ENCODE measurements at places on chromosomes 7 and 10. TPM values are rescaled to one million over a fixed set of nuclear protein-coding genes. Genes with fewer than 3 reads are reported as not detected.

DNA sequence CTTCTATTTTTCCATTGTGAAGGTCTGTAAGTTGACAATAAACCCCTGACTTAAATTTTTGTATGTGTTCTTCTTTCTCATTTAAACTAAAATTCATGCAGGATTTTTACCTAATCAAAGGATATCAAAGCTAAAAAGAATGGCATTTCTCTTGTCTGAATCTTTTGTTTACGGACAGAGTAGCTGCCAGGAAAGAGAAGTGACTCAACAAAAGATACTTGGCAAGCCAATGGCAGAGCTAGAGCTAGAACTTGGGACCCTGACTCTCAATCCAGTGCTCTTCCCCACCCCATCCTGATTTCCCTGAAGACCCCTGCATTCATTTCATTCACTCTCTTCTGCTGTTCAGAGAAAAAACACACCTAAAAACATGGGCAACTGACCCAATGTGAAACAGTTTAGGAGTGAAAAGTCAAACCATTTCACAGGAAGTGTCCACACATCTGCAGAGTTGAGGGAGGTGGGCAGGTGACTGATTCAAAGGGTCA lies 40.2 kb upstream of the PDLIM1 start:
- H3K27ac ChIP-seq: peak overlapping the region; percentile 91
- no peak for DNase-seq
- no peaks in the 10 kb centered on the region for H3K27me3 ChIP-seq
- H3K36me3 ChIP-seq: peaks cover 74% of the 10 kb centered on the region
- peaks cover 88% of the 10 kb centered on the region for H3K4me1 ChIP-seq

DNA sequence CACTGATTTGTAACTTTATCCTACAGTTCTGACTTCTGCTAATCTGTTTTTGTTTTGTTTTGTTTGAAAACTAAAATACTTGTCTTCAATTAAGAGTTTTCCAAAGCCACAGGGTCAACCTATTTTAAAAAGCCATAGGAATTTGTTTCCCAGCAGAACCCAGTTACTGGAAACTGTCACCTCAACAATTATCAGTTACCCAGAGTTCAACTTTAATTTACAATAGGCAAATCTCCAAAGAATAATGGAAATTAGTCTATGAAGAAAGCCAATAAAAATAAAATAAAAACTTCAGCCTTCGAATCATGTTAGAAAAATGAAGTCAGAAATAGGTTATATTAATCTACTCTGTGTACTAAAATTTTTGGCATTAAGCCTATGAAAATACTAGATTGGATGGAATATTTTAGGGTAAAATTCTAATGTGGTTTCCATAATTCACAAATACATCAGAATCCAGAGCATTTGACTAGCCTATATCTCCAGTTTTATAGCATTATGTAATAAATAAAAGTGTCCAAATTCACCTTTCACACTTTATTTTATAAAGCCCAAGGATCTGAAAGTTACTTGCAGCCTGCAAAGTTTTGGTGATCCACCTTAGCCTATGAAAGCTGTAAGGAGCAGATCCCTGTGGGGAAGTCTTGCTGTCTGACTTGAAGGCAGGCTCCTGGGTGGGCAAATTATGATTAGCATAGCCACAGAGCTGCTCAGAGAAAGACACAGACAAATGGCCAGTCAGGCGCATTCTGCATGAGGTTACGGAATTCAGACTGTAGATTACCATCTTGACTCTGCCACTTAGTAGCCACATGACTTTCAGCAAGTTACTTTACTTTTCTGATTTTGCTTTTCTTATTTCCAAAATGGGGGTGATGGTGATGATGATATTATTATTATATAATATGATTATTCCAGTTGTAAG lies 250.0 kb upstream of the HGF start:
- no peaks in the 10 kb centered on the region for H3K36me3 ChIP-seq
- no peak for DNase-seq
- H3K27ac ChIP-seq: no peak overlapping the region
- no peaks in the 10 kb centered on the region for H3K27me3 ChIP-seq
- H3K4me1 ChIP-seq: peaks cover 3% of the 10 kb centered on the region

DNA sequence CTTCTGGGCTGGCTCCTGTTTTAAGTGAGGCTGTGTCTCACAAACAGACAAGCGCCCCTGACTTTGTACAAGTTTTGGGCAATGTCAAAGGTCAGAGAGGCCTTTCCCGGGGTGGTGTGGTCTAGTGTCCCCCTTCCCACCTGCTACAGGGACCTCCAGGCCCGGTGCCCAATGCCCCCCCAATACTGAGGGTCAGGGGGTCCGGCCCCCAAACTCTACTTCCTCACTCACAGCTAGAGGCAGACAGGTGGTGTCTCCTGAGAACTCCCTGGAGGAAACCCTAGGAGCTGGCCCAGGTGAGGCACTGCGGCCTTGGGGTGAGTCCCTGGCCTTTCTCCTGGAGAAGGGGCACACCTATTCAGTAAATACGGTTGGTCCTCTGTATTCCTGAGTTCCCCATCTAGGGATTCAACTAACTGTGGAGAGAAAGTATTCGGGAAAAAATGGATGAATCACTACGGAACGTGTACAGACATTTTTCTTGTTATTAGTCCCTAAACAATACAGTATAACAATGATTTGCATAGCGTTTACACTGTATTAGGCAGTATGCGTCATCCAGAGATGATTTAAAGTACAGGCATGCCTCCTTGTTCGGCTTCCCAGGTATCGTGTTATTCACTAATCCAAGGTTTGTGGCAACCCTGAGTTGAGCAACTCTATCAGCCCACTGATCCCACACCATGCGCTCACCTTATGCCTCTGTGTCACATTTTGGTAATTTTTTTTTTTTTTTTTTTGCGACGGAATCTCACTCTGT lies 308.1 kb downstream of the WDR37 start:
- no peak overlapping the region for H3K27ac ChIP-seq
- peak; percentile 68 for DNase-seq
- no peak overlapping the region for H3K4me3 ChIP-seq
- peaks cover 13% of the 10 kb centered on the region for H3K4me1 ChIP-seq

C10orf105 gene
- total RNA-seq: 0.17 TPM

GRCh38 chr10:104472957-104473745 lies 119.5 kb downstream of the CFAP58 start:
- no peaks in the 10 kb centered on the region for H3K36me3 ChIP-seq
- H3K4me3 ChIP-seq: no peak overlapping the region
- DNase-seq: no peak
- no peak overlapping the region for H3K27ac ChIP-seq

- no peaks in the 10 kb centered on the region for H3K27me3 ChIP-seq
- H3K4me3 ChIP-seq: peak overlapping the region; percentile 71
- no peak for DNase-seq
- peaks cover 32% of the 10 kb centered on the region for H3K4me1 ChIP-seq
Observed at GRCh38 chr7:87345962-87346371, 503 bp downstream of the CROT start.

SLC39A12 gene
- total RNA-seq: not detected

- no peaks in the 10 kb centered on the region for H3K4me1 ChIP-seq
- H3K36me3 ChIP-seq: no peaks in the 10 kb centered on the region
- no peaks in the 10 kb centered on the region for H3K27me3 ChIP-seq
- no peak overlapping the region for H3K27ac ChIP-seq
Observed at GRCh38 chr7:11727864-11728263, 104.1 kb downstream of the THSD7A start.

DNA sequence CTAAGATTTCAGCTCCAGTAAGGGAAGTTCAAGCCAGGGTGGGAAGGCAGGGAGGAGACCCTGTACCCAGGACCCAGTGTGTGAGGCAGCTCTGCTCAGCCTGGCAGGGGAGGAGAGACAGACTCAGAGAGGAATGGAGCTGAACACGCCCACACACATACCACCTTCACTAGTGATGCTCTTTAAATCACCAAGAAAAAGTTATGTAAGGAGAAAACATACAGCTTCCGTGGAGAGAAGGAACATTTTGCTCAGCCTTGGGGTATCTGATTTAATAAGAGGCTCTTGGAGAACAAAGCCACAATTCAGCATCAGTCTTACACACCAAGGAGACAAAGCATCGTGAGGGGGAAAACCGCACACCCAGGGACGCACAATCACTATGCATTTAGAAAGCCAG lies 62.9 kb downstream of the PRKAG2 start:
- no peaks in the 10 kb centered on the region for H3K27me3 ChIP-seq
- H3K4me1 ChIP-seq: no peaks in the 10 kb centered on the region
- DNase-seq: no peak
- no peaks in the 10 kb centered on the region for H3K36me3 ChIP-seq

GRCh38 chr10:697097-697875 lies 7.8 kb upstream of the DIP2C start:
- H3K4me1 ChIP-seq: peaks cover 4% of the 10 kb centered on the region
- H3K36me3 ChIP-seq: no peaks in the 10 kb centered on the region
- DNase-seq: no peak
- H3K27ac ChIP-seq: no peak overlapping the region
- no peak overlapping the region for H3K4me3 ChIP-seq
- peaks cover 39% of the 10 kb centered on the region for H3K27me3 ChIP-seq

DNA sequence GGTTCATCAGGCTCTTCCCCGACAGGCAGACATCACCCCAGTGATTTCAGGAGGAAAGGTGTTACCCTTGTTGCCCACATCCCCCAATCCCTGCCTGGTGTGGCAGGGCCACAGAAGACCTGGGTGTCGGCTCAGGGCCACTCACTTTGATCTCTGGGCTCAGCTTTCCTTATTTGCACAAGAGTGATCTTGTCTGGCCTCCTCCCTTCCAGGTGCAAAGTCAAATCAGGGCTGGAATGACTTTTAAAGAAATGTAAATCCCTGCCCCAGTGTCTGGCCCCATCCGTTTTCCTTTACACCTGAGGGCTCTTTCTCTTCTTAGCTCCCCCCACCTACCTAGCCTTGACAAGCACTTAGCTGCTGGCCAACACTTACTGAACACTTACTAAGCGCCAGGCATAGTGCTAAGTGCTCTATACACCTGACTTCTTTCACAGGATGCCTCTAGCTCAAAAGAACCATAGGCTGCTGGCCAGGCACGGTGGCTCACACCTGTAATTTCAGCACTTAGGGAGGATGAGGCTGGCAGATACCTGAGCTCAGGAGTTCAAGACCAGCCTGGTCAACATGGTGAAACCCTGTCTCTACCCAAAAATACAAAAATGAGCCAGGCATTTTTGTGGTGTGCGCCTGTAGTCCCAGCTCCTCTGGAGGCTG lies 979 bp upstream of the NODAL start:
- no peak for DNase-seq
- H3K27ac ChIP-seq: no peak overlapping the region
- no peak overlapping the region for H3K4me3 ChIP-seq

- no peaks in the 10 kb centered on the region for H3K36me3 ChIP-seq
- DNase-seq: peak; percentile 64
- H3K27me3 ChIP-seq: no peaks in the 10 kb centered on the region
- no peaks in the 10 kb centered on the region for H3K4me1 ChIP-seq
- H3K4me3 ChIP-seq: no peak overlapping the region
Observed at GRCh38 chr10:126321440-126321839, 66.8 kb downstream of the ADAM12 start.

CPEB3 gene
- total RNA-seq: 10.0 TPM

IKZF5 gene
- 7.5 TPM for total RNA-seq

TRPV5 gene
- total RNA-seq: 0.17 TPM

GRCh38 chr10:31761156-31761555 lies 167.5 kb downstream of the ARHGAP12 start:
- H3K27ac ChIP-seq: peak overlapping the region; percentile 91
- peaks cover 19% of the 10 kb centered on the region for H3K4me1 ChIP-seq
- no peaks in the 10 kb centered on the region for H3K27me3 ChIP-seq
- H3K36me3 ChIP-seq: no peaks in the 10 kb centered on the region
- no peak overlapping the region for H3K4me3 ChIP-seq
